ENCODE measurements at places on chromosomes 16 and 17.

DNA sequence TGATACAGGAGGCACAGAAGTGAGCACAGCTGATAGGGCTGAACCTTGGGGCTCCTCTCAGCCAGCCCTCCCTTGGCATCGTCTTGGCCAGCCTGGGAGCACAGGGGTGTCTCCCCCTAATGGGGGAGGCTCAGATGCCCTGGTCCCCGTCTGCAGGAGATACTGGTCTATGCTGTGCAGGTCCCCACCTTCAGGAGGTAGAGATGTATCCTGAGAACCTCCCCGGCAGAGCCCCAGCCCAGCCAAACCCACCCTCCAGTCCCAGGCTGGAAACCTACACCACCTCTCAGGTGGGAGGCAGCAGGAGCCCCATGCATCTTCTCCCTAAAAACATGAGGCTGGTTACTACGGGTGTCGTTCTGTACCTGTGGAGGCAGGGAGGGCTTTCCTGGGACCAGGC is 38.7 kb downstream of the ABCC6 start:
- DNase-seq, result no peak

DNA sequence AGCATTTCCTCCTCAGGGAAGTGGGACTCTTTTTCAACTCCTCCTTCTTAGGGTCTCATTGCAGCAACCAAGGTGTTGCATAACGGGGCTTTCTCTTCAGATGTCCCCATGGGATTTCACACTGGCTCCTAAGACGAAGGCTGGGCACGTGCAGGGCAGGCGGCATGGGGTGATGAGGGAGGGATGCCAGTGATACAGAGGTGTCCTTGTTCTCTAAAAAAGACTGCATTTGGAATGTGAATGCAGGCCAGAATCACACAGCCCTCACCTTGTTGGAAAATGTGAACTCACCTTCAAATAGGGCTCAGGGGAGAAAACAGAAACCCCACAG is 105.6 kb downstream of the XYLT1 start:
- no peak for DNase-seq

DNA sequence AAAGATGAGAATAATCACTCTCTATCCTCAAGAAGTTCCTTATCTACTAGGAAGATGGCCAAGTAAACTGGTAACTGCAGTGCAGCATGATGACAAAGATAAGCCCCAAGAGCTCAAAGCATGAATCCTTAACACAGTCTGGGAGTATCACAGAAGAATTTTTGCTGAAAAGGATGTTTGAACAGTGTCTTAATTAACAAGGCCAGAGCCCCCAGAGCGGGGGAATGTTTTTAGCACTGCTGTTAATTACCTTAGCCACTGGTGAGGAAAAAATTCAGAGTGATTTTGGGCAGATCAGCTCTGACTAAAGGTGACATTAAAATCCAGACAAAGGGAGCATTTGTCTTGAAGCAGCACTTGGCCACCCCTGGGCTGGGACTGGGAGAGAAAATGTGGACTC is 30.1 kb downstream of the ADAMTS18 start:
- DNase-seq, result no peak

- no peak for DNase-seq
Observed at GRCh38 chr16:84093879-84094270, 22.9 kb downstream of the MBTPS1 start.

DNA sequence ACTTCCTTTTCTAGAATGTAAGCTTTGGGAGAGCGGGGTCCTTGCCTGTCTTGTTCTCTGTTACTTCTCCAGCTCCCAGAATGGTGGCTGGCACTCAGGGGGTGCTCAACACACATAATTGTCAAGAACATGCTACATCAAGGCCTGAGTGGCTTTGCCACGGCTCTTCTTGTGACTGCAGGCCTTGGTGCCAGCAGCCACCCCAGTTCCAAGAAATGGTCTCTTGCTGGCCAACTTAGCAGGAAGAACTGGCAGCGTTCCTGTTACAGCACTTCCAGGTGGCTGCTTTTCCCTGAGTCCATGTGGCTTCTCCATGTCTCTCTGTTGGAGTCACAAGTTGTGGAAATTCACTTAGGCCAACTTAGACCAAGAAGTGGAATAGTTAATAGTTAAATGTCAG is 36.1 kb downstream of the PRKCB start:
- DNase-seq, result no peak

DNA sequence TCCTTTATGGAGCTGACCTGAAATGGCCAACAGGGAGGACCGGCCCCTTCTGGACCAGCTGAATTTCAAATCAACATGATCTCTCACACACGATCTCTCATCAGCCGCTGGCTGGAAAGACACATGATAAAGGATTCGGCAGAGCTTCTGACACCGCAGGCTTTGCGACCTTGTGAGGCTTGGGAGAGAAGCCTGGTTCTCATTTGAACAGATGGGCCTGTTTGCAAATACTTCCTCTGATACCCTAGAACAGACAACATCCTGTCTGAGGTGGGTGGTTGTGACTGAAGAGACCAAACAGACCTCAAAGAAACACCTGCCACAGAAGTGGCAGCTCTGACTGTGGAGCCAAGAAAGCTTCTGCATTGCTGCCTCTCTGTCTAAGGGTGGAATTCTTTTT is 77.9 kb upstream of the SDK2 start:
- no peak for DNase-seq

GRCh38 chr16:30030841-30031413 is at the start of gene TLCD3B:
Gene TLCD3B (minus strand): TSS chr16:30031271. CDS start chr16:30030527, 744 bp downstream.
- DNase-seq, result no peak

- DNase-seq, result peak; percentile 38
Observed at GRCh38 chr17:5832886-5833285, 237.3 kb upstream of the WSCD1 start.

DNA sequence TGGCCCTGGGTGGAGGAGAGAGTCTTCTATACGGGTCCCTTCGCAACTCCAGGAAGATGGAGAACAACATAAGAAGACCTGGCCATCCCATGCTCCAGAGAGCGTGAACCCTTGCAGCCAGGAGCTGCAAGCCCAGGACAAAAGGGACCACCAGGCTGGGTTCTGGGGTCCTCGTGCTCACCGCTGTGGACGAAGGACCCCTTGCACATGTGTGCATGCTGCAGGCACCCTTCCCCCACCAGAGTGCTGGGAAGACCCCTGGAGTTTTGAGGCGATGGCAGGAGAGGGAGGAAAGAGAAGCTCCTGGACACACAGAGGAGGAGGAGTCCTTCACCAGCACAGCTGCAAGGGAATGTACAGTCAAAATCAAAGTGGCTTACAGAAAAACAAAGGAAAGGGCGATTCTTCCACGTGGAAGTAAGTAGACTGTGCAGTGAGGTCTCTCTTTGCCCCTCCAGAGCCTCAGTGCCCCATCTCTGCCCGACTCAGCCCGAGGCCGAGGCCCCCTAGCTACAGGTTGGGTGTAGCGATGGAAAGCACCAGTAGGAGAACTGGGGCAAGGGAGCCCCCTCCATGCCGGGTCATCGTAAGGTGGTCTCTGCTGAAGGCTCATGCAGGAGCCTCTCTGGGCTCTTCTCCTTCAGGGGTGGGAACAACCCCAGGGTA is 51.3 kb downstream of the PIMREG start:
- DNase-seq, result no peak

GRCh38 chr17:21353326-21354010 is 22.7 kb upstream of the KCNJ12 start:
- DNase-seq, result no peak

GRCh38 chr17:9203771-9204425 is 182.6 kb downstream of the NTN1 start:
- DNase-seq, result no peak

Data from GM04503 (cell line).